T-helper 17 cell (primary cell): ENCODE measurements at places on chromosomes 2 and 18.

DNA sequence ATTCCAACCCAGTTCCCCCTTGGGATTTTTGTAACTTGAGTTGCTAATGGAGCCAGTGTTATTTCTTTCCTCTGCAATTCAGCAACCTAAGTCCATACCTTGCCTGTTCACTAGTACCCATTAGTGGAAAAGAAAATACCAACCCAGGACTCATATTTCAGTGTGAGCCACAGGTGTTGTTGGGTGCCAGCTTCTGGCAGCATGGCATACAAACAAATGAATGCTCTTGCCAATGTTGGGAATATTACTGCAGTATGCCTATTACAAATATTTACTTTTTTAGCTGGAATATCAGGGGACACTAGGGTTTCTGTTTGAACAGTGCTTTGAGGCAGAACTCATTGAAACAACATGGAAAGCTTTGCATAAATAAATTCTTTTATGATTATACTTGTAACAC lies 130.2 kb downstream of the NCKAP5 start:
- no peak for DNase-seq

DNA sequence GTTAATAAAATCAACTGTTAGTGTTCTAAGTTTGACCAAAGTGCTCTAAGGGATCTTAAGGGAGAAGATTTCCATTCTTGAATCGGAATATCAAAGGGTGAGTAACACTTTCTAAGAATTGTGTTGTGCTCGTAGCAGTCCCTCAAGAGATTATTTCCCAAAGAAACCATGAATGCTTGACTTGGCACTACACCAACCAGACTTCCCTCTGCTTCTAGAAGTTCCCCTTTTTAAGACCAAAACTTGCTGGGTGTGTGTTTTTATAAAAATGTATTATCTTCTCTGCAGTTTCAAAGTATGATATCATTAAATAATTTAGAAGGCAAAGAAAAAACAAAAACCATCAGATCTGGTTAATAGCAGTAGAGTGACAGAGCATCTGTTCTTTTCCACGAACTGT lies 522.0 kb upstream of the FAM98A start:
- no peak for DNase-seq

- DNase-seq: no peak
Measured at GRCh38 chr2:141323571-141323970, 807.2 kb downstream of the LRP1B start.

- no peak for DNase-seq
Measured at GRCh38 chr2:46645681-46646162, 166.4 kb downstream of the TMEM247 start.

DNA sequence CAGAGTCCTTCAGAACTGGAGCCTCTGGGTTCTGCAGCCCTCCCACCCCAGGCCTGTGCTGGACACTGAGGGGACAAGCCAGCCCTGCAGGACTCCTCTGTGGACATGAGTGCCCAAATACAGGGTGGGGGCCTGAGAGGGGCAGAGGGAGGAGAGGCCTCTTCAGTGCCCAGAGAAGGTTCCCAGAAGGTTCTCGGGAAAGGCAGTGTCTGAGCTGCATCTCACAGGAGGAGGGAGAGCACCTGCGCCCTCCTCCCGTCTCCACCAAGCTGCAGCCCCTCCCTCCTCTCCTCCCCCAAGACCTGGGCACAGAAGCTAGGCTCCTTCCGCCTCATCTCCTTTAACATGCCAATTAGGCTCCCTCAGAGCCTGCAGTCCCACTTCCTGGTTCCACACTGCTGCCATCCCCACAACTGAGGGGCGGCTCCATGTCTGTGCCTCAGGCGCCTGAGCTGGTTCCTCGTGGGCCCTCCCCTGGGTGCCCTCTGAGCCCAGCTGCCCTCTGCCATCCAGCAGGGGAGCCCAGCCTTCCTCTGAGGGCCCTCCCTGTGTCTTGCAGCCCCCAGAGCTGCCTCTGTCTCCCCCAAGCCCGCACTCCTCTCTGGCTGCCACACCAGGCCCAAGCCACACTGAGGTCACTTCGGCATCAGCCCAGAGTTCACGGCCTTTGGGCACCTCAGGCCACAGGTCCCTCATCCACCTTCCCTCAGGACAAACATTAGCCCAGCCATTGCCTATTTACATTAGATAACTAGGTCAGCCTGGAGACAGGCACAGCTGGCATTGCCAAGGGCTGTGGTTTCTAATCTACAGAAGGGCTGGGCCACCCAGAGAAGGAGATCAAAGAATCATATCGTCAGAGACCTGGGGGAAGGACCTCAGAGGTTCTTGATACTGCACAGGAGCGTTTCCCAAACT lies 28.9 kb downstream of the KCNK3 start:
- DNase-seq: no peak

DNA sequence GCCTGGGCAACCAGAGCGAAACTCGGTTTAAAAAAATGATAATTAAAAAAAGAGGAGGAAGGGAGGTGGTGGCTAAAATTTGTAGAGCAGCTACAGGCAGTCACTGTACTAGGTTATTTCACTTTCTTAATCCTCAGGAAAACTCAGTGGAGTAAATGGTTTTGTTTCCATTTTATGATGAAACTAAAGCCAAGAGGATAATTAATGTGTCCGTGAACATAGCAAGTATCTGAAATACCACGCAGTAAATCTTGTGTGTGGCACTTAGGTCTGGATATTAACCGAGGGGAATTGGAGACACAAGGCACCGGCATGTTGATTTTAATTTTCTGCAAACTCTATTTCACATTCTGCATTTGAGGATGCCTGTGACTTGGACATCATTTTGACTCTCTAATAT lies 14.5 kb downstream of the SH3BP4 start:
- no peak for DNase-seq

DNA sequence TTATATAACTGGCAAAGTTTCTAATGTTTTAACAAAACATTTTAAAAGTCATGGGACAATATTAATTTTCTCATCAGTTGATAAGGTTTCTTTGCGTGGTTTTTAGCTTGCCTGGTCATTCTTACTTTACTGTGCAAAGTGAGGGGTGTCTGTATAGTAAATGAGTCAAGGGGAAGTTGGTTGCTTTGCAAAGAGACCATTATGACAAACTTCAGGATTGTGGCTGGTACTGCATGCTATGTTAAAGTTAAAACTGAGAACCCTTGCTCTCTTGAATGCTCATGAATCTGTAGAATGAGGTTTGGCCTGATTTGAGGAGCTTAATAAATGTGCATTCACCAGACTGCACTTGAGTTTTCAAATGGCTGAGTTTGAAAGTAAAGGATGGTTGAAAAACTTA lies 47.0 kb downstream of the COL4A4 start:
- DNase-seq: no peak

GRCh38 chr2:46041434-46041833 lies 255.8 kb upstream of the EPAS1 start:
- DNase-seq: no peak

DNA sequence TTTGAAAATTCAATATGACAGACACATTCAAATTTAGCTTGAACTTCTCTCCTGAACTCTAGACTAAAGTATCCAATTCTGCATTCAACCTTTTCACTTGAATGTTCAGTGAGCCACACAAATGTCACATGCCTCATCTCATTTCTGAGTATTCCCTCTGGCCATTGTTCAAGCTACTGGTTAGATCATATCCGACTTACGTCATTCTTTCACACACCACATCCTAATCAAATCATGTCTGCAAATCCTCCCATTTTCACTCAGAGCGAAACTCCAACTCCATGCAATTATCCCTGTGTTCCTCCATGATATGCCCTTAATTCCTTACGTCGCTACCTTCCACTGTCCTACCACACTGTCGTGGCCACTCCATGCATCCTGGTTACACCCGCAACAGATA lies 425.1 kb downstream of the CBLN2 start:
- DNase-seq: no peak

DNA sequence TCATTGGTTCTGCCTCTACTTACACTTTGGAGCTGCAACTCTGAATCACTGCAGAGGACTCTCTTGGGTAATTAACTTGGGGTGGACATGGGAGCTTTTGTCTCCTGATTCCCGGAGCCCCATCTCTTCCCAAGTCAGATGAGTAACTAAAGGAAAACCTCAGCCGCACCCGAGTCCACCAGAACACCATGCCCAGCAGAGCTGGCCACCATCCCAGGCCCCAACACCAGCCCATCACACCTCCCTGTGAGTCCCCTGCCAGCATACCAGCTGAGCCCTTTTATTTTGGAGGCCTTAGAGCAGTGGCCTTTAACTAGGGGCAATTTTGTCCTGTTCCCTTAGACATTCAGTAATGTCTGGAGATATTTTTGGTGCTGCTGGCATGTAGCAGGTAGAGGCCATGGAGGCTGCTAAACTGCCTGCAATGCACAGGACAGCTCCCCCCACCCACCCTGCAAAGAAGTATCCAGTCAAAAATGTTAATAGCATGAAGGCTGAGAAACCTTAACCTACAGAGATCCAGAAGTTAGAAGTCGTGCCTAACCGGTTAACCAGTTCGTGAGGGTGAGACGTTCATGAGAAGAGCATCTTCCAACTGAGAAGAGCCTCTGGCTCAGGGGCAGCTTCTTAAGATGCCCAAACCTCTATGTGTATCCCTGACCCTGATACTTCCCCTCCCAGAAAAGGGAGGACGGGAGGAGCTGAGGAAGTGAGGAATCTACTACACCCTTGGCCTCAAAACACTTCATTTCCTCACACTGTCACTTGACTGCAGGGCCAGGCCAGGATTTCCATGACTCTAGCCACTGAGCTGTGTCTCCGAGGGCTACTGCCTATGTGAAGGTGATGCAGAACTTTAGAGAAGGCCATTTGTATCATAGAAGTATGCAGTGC lies 139.9 kb upstream of the EPAS1 start:
- no peak for DNase-seq
